ENCODE measurements at places on chromosomes 16 and 17.
A peak's percentile ranks its signal among the peaks of the same experiment; 100 is the strongest.

GRCh38 chr16:19745286-19746010, 27.4 kb downstream of the IQCK start:
- no peak for DNase-seq

- DNase-seq, result no peak
These were observed 6.0 kb downstream of the SOCS7 start for GRCh38 chr17:38357486-38358123.

GRCh38 chr17:57750895-57751294, 5.8 kb upstream of the CCDC182 start:
- no peak for DNase-seq

DNA sequence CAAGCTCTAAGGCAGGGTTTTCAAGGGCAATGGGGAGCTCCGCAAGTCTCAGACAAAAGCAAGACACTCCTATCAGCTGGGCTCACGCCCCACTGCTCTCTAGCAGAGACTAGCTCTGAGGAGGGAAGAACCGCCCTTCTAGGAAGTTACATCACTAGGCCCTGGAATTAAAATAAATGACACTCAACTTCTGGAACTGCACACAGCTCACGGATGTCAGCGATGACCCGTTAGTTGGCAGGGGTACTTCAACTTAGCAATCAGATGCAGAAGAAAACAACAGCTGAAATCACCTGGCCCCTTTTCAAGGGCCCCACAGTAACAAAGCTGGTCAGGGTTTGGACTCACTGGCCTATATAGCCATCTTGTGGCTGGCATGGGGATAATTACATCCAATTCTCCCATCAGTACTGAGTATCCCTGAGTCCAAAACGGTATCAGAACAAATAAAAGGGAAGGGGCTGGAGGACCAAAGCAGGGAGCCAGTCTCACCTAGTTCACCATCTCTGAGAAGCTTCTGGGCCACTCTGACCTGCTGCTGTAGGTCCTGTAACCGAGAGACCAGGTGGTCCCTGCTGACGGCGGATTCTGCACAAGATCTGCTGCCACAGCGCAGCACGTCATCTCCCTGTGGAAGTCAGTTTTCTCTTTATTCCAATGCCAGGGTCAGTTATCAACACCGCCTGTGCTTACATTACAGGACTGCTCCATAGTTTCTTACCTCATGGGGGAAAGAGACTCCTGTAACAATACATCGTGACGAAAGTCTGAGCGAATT, 22.2 kb downstream of the SERPINF1 start:
- no peak for DNase-seq

DNA sequence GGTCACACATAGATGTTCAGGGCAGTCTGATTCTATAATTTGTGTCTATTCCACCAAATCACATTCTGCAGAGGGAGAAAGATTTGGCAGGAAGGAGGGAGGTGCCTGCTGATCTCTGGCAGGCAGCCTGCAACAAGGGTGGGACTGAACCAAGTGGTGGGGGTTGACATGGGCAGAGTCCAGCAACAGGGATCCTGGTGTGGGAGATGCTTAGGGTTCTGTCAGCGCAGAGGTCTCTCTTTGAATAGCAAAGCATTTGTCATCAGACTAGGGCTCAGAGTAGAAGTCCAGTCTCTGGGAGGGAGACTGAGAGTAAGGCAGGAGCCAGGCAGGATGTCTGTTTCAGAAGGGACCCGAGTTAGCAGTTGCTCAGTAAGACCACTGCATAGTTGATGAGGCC, 94.6 kb downstream of the UTP18 start:
- DNase-seq, result no peak

- no peak for DNase-seq
These were observed 18.8 kb downstream of the TANC2 start for GRCh38 chr17:62984801-62985200.

GRCh38 chr17:57724026-57724728, 20.9 kb downstream of the CCDC182 start:
- DNase-seq, result no peak

GRCh38 chr16:15418206-15418605, 16.2 kb upstream of the BMERB1 start:
- DNase-seq, result no peak

- DNase-seq, result no peak
These were observed 25.6 kb downstream of the COX10 start for GRCh38 chr17:14094676-14095601.

GRCh38 chr16:9384141-9384540, 292.7 kb downstream of the HAPSTR1 start:
- no peak for DNase-seq

DNA sequence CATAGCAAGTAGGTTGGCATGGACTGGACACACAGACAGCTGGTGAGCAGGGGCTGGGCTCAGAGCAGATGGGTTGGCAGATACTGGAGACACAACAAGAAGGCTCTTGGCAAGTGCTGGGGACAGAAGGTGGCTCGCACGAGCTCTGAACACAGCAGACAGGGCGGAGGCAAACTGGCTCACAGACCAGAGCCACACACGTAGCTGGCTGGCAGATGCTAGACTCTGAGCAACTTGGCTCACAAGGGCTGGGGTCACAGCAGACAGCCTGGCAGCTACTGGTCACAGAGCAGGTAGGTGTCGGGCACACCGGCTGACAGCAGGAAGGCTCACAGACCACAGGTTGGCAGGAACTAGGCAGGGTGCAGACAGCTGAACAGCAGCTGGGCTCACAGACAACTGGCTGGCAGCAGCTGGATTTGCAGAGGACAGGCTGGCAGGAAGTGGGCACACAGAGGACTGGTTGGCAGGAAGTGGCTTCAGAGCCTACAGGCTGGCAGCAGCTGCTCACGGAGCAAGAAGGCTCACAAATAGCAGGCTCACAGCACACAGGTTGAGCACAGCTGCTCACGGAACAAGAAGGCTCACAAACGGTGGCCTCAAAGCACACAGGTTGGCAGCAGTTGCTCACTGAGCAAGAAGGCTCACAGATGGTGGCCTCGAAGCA, 725 bp downstream of the KRTAP16-1 start:
- peak; percentile 68 for DNase-seq

GRCh38 chr16:24151482-24151939, 104.6 kb upstream of the CACNG3 start:
- peak; percentile 7 for DNase-seq

DNA sequence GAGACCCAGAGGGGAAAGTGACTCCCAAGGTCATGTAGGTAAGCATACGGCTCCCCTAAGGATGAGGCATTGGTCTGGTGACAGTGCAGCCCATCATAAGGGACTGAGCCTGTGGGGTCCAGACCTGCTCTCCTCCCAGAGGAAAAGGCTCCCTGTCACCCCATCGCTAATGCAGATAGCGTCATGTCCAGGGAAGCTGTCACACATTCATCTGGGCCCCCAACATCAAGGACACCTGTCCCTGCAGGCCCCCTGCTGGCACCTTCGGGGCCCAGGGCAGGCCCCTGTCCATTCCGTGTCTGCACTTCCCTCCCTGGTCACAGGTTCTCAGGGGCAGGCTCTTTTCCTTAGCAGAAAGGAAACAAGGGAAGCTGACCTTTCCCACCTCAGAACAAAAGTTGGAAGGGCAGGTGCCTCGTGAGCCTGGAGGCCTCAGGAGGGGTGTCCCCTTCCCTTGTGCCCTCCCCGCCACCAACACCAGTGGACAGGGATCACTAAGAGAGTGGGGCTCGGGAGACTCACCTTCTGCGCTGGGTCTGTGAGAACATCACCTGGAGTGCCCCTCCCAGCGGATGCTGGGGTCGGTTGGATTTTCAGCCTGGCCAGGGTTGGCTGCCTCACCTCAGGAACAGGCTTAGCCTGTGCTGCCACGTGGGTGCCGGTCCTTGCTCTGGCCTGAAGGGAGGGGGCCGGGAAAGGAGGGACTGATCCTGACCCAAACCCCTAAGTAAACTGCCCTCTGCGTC, 17.3 kb upstream of the LASP1NB start:
- DNase-seq, result no peak

DNA sequence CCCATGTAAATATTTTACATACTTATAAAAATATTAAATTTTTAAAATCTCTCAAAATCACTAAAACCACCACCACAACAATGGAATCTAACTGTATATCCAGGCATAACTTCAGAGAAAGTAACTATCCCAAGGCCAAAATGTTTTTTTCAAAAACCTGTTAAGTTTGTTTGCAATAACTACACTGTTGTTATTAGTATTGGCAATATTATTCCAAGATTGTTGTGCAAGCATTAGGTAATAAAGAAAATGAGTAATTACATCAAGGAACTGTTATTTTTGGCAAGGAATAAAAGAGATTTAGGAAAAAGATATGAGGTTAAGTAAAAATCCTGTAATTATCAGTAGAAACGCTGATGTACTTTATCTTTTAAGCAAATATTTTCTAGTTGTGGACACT, 3.4 kb upstream of the KRTAP4-12 start:
- no peak for DNase-seq

DNA sequence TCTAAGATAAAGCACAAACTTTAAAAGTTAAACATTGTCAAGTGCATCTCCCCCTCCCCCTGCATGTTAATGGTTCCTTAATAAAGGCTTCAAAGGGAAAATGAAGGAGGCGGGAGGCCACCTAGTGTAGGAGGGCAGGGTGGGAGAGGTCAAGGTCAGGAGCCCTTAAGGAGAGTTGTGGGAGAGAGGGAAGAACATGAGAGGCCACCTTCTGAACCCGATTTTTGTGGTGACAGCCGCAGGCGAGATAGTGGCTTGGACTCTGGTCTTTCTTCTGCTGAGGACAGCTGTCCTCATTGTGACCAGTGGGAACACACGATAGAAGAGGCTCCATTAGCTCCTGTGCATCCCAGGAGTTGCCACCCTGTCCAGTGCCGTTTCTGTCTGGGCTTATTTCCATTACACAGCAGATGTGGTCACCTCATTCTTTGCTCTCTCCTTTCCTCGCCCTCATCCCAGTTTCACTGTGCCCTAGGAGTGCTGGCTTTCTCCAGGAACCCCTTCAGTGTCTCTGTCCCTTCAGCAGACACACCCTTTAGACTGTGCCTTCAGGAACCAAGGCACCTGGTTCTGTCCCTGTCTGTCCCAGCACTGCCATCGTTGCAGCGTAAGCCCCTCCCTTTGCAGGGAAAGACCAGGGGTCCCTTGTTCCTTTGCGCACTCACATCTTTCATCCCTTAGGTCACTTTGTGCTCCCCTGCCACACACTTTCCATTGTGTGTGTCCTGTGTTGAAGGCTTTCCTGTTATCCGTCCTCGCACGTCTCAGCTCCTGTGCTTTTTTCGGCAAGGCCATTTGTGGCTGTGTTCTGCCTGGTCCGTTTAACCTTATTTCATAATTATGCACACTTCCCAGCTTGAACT, 7.5 kb downstream of the SEC14L1 start:
- no peak for DNase-seq

GRCh38 chr16:54817940-54818574, 112.6 kb upstream of the IRX5 start:
- no peak for DNase-seq

DNA sequence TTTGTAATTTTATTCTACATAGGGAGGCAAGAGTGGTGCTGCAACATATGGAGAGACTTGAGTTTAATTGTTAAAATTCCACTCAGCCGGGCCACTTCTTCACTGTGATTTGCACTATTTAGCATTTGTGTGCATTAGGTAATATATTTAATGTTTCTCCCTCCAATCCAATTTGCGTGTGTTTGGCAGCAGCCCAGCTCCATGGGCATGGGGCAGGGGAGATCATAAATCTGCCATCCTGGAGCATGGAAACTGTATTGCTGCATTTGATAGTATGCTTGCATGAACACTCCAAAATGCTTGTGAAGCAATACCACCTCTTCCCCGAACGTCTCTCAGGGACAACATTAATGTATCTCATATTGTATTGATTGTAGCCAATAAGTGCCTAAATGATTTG, 339.1 kb upstream of the RBFOX1 start:
- DNase-seq, result no peak

DNA sequence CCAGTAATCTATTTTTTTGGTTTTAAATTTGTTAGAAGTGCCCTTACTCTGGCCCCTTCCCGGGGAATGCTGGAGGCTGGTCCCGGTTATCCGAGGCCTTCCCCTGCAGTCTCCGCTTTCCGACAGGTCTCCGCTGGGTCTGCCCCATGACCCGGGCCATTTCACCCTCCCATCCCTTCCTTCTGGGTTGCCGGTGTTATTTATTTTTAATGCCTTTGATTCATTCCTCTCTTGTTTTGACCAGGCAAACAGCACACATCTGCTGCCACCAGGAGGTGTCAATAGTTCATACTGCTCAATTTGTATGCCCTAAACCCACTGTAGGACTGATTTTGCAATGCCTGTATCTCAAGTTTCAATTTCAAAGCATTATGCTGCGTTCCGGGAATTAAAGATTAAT, 113.2 kb upstream of the IRX5 start:
- DNase-seq, result no peak

DNA sequence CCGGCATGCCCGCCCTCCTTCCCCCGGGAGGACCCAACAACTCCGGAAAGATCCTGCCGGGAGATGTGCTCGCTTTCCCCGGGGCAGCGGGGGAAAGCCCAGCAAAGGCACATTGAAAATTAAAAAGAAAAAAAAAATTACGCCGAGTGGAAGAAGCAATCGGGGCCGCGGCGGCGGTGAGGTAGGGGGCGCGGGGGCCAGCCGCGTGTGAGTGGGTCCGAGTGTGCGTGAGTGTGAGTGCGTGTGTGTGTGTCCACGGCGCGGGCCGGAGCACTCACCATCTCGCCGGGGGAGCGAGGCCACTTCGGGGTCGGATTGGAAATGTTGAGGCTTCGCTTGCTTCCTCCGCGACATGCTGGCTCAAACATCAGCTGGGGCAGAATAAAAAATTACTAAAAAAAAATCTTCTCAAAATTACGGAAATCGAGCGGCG, at the start of gene SALL1:
SALL1 (minus strand) TSS at position 383 of the 433 bp plus-strand sequence; CDS start at position 354, 29 bp downstream.
- DNase-seq, result no peak

- no peak for DNase-seq
These were observed 10.5 kb upstream of the SALL1 start for GRCh38 chr16:51161440-51162195.

GRCh38 chr16:73206151-73206707, 158.3 kb upstream of the ZFHX3 start:
- DNase-seq, result no peak

GRCh38 chr16:88585269-88585668, 15.1 kb downstream of the ZC3H18 start:
- no peak for DNase-seq

- DNase-seq, result no peak
These were observed 681 bp downstream of the USP43 start for GRCh38 chr17:9645851-9646545.

- no peak for DNase-seq
These were observed 9.8 kb upstream of the RABEP1 start for GRCh38 chr17:5272322-5272721.

GRCh38 chr16:85077039-85077438, 35.2 kb downstream of the CIBAR2 start:
- no peak for DNase-seq

GRCh38 chr17:43576563-43577229, 30.6 kb upstream of the ETV4 start:
- DNase-seq, result peak; percentile 53

DNA sequence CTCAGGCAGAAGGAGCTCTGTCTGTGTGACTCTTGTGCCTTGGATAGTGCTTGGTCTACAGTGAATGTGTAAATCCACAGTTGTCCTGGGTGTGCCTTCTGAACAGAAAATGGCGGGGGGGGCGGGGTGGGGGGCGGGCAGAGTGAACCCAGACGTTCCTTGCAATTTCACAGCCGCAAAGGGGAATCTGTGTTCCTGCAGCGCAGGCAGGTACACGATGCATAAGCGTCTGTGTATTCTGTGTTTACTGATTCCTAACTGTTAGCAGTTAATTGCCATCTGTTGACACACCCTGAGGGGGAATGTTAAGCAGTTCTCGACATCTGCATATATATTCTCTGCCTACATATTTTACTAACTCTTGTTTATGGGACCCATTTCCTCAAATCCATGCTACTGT, 123.5 kb upstream of the ZFHX3 start:
- no peak for DNase-seq
